Epithelial cell of proximal tubule (primary cell): ENCODE measurements at places on chromosomes 12 and 14. TPM values are rescaled to one million over a fixed set of nuclear protein-coding genes. Genes with fewer than 3 reads are reported as not detected.

The ACSM4 gene
- total RNA-seq: not detected in 2 replicates

DNA sequence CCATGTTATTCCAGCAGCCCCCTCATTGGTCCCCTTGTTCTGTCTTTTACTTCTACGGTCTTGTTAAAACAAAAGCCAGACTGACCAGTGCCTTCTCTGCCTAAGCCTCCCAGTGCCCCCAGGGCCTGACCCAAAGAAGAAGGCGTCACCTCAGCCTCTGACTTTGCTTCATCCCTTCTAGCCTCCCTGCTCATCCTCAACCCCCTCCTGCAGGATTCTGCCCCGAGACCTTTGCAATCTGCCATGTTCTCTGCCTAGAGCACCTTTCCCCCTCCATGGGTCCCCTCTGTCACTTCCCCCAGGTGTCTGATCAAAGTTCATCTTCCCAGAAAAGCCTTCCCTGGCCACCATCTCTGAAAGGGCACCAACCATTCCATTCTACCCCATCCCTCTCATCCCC, 7.9 kb upstream of the RBM19 start:
- no peak for DNase-seq

DNA sequence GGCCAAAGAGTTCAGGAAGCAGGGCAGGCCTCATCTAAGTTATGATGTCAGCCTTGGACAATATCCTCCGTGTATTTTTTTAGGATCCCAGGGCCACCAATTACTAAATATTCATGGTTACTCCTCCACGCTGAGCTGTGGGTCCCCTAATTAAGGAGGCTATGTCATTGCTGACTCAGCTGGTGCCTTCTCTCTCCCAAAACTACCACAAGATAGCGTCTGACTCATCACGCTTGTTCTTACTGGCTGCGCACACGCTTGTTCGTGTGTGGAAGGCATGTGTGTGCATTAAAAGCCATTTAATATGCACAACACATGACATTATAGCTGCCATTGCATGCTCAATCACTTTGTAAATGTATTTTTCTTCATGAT, 78.3 kb downstream of the GSC start:
- no peak for DNase-seq

The SCN8A gene
- 0.58 and 0.86 TPM in 2 replicates for total RNA-seq

DNA sequence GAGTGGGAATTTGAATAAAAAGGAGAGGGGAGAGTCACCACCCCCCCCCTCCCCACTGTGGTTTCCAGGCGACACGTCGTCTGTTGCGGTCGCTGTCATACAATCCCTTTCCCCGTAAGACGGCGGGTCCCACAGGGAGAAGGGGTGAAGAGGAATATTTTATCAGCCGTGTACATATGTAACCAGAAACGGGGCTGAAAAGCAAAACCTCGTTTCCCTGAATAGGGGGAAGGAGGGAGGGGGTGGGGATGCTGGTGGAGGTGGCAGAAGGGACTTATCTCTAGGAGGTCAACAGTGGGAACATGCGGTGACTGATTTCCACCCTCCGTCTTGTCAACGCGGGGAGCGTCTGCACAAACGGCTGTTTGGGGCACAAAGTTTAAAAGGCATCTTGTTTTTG, 171.4 kb downstream of the RBM19 start:
- no peak for DNase-seq

The P2RX2 gene
- not detected in 2 replicates for total RNA-seq
